ENCODE measurements at places on chromosomes 2 and 18. TPM values are rescaled to one million over a fixed set of nuclear protein-coding genes. Genes with fewer than 3 reads are reported as not detected.

The RAB6D gene
- total RNA-seq: not detected

GRCh38 chr18:51908598-51908944 lies 431.4 kb upstream of the DCC start:
- DNase-seq: no peak

The CYP27C1 gene
- total RNA-seq: not detected

The ABCG8 gene
- total RNA-seq: not detected

- DNase-seq: no peak
These were observed 3.2 kb downstream of the FHL2 start for GRCh38 chr2:105395691-105396090.

Data from upper lobe of right lung (tissue), 1 donor.